Erythroblast (primary cell): ENCODE measurements at places on chromosomes 12 and 14.

GRCh38 chr14:43539210-43539609, 967.9 kb downstream of the FSCB start:
- DNase-seq = no peak

GRCh38 chr14:51999084-51999483, 9.7 kb downstream of the RTRAF start:
- no peak for DNase-seq

- DNase-seq = no peak
Observed at GRCh38 chr12:4289231-4289878, 15.8 kb downstream of the CCND2 start.

GRCh38 chr12:59085690-59086089, 165.4 kb upstream of the LRIG3 start:
- no peak for DNase-seq

DNA sequence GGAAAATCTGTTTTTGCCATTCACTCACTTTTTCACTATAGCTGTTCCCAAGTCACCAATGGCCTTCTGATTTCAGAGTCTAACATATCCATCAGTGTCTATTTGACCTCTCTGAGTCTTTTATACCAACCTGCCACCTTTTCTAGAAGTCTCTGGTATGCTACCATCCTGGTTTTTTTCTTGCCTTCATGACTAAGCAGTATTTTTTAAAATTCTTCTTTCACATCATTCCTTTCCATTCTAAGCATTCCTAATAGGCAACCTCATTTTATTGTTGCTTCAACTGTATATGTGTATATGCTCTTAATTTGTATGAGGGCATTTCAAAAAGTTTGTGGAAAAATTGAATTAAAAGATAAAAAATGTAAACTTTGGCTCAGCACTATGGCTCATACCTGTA, 5.0 kb downstream of the IRAK4 start:
- DNase-seq = no peak

GRCh38 chr14:96081224-96081623, 42.1 kb downstream of the C14orf132 start:
- DNase-seq = no peak

GRCh38 chr12:45049912-45050750, 768 bp downstream of the DBX2 start:
- DNase-seq = no peak

GRCh38 chr12:66047411-66048021, 83.0 kb downstream of the LLPH start:
- DNase-seq = no peak

DNA sequence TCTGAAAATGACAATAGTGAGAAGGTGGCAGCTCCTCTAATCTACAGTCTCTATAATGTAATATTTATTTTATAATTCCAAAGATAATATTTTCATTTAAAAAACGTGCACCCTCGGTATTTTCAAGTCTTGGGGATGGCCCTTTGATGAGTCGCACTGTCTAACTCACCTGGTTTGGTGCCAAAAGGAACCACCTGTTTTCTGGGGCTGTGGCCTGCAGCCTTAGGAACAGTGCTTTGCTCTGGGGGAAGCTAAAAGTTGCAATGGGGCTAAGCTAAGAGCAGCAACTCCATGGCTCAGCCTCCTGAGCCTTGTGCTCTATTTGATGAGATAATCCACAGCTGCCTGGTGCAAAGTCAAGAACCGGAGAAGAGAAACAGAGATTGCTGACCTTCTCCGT, 6.4 kb upstream of the ENDOU start:
- no peak for DNase-seq
